ENCODE measurements at places on chromosomes 12 and 14. TPM values are rescaled to one million over a fixed set of nuclear protein-coding genes. Genes with fewer than 3 reads are reported as not detected.

GRCh38 chr12:69509904-69510827, 40.0 kb downstream of the FRS2 start:
- no peak for DNase-seq

GPRC5D gene
- 2.2 TPM for total RNA-seq

DNA sequence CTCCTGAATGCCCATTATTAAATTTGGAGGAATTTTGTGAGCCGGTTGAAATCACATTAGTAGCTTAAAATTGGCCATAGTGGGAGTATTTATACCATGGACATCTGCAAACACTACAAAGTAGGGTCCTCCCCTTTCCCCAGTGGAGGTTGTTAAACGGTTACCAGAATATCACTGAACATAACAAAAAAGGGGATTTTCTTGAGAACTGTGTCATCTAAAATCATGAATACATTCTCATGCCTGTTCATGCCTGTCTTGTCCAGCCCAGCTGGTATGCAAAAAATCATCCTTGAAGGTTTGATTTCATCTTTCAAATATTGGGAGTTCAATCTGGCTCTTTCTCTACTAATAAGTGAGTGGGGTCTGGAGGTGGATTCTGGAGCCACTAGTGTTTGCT, 96.4 kb downstream of the OTOGL start:
- DNase-seq = no peak

VPS37B gene
- total RNA-seq = 63.3 TPM

GRCh38 chr12:53496752-53497032, 2.6 kb downstream of the MAP3K12 start:
- no peak for DNase-seq

GRCh38 chr12:25497021-25497420, 56.1 kb downstream of the LMNTD1 start:
- no peak for DNase-seq

GPR84 gene
- 1.7 TPM for total RNA-seq

- no peak for DNase-seq
Measured at GRCh38 chr14:24058260-24058950, 6.6 kb downstream of the CARMIL3 start.

DNA sequence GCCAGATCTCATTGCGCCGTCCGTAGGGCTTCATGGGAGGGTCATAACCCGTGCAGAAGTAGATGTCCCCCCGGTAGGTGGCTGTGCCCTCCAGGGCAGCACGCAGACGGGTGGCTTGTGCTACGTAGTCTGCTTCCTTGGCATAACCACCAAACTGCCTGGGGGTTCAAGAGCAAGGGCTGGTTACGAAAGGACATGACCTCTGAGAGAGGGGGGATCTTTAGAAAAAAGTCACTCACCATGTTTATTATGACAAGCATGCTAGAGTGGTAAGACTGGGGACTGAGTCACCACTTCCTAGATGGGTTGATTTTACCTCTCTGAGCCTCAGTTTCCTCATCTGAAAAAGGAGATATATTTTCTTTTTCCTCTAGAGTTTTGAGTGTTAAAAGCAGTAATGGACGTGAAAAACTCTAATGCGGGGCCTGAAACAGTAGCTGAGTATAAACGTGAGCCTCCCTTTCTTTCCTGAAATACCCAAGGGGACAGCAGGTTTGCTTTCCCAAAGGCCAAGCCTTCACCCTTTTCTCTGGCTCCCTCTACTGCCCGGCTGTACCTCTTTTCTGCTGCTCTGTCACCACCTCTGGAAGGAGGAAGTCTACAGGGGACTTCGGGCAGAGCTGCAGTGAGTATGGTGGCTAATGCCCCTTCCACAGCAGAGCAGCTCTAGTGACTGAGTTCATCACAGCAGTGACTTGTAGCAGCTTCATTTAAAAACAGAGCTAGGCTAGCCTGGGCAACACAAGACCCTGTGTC, 23.5 kb upstream of the GPRC5D start:
- no peak for DNase-seq

GPX2 gene
- 10.0 TPM for total RNA-seq

DNA sequence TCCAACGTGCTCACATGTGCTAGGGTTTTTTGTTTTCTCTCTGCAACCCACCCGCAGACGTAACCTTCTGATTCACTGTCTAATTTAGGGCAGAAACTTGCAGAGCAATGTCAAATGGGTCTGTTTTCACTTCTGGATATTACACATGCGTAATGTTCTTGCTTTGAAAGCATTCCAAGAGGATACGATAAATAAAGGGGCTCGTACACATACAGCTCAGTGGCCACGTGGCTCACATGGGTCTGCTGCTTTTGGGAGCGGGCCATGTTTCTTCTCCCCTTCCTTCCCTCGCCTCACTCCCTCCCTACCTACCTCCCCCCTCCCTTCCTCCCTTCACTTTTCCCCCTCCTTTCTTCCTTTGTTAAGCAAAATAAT, 23.4 kb downstream of the CACNA1C start:
- no peak for DNase-seq

RIPK3 gene
- total RNA-seq = 13.7 TPM

- DNase-seq = no peak
Measured at GRCh38 chr12:49345051-49345824, 1.4 kb upstream of the DNAJC22 start.

DNA sequence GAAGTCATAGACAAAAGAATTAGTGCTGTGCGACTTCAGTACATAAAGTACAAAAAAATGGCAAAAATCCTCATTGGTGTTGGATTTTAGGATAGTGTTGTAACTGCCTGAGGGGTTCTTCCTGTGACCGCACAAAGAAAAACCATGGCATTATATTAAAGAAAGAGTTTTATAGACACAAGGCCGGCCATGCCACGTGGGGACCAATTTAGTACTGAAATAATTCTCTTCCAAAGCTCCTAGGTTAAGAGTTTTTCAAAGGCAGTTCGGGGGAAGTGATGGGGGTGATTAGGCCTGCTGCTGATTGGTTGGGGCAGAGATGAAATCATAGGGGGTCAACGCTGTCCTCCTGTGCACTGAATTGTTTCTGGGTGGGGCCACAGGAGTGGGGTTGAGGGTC, 150.9 kb upstream of the EEA1 start:
- no peak for DNase-seq

DNA sequence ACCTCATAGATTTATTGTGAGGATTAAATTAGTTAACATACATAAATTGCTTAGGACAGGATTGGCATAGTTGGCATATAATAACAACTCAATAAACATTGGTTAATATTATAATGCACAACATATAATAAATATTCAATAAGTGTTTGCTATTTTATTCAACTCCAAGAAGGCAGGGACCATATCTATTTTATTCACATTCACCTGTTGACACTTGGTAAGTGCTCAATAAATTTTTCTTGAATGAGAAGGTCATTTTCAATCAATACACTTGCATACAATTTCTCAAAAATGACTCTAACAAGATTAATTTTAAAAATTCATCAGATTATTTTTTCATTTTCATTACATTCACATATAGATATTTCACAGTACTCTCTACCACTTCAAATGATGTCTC, 12.4 kb upstream of the NUP107 start:
- no peak for DNase-seq

DNA sequence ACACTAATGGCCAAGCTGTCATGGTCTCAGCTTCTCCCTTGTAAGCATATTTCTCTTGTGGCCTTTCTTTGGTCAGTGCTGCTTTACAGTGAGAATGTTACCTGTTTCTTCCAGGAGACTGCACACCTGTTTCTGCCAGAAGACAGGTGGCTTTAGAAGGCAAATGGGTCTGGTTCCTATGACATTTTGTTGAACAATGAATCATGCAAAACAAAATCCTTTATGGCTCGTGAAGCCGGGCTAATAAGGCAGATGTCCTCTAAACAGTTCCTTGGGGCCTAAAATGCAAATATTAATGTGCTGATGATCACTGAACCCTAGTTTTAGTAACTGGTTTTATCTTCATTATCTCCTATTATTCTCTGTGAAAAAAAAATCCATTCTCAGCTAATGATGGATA, 927.6 kb downstream of the GALC start:
- DNase-seq = no peak

ERBB3 gene
- total RNA-seq = 190 TPM

DNA sequence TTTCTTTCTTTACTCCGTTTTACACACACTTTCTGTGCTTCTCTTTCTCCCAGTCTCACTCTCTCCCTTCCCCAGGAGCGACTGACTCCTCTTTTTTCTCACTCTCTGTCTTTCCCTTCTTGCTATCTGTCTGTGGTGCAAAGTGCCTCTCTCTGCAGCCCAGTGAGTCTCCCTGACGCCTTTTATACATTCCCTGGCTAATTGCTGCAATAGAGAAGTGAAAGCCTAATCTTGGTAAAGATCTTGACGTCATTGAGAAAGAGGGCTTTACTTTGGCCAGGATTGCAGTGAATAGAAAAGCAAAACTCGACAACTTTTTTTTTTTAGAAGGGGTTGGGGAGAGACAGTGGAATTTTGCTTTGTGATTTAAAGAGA, 706 bp upstream of the DIO2 start:
- DNase-seq = no peak

TSPAN8 gene
- 33.6 TPM for total RNA-seq

GRCh38 chr12:119664642-119665041, 3.3 kb upstream of the PRKAB1 start:
- DNase-seq = no peak

DNA sequence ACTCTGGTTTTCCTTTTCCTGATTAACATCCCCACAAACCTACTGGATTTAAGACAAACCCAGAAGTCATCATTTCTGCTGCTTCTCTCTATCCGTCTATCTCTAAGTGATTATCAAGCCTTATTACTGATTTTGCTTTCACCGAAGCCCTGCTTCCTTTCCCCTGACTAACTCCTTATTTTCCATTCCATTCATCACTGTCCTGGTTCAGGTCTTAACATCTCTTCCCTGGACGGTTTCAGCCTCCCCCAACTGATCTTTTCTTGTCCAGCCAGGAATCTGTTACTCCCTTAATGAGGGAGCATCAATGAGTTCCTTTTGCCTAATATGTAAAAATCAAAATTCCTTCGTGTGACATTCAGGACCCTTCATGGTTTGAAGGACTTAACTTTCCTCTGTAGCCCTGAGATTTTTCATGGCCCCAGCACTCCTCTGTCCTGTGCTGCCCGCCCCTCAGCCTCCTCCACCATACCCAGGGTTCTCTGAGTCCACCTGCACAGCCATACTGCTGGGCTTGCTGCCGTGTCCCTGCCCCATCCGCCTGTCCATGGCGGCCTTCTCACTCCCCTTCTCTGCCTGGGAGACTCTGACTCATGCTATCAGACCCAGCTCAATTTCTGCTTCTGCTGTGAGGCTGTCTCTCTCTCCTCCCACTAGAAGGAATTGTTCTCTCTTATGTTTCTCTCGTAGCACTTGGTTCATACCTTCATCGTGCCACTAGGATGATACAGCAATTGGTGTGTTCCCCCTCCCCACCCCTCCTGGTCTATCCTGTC, 167.8 kb upstream of the HIF1A start:
- DNase-seq = no peak
